ENCODE measurements at places on chromosomes 16 and 17.

DNA sequence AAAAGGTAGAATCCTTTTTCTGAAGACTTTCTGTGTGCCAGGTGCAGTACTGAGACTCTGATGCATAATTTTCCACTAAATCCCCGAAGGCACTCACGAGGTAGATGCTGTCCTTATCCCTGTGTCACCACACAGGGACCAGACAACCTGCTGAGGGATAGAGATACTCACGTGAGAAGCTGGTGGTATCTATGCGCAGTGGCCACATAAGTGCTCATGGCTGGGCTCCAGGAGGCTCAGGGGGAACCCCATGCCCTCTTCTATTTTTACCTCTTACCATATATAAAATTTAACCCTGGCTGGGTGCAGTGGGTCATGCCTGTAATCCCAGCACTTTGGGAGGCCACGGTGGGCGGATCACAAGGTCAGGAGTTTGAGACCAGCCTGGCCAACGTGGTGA, 38.3 kb downstream of the NT5M start:
- no peak for DNase-seq

DNA sequence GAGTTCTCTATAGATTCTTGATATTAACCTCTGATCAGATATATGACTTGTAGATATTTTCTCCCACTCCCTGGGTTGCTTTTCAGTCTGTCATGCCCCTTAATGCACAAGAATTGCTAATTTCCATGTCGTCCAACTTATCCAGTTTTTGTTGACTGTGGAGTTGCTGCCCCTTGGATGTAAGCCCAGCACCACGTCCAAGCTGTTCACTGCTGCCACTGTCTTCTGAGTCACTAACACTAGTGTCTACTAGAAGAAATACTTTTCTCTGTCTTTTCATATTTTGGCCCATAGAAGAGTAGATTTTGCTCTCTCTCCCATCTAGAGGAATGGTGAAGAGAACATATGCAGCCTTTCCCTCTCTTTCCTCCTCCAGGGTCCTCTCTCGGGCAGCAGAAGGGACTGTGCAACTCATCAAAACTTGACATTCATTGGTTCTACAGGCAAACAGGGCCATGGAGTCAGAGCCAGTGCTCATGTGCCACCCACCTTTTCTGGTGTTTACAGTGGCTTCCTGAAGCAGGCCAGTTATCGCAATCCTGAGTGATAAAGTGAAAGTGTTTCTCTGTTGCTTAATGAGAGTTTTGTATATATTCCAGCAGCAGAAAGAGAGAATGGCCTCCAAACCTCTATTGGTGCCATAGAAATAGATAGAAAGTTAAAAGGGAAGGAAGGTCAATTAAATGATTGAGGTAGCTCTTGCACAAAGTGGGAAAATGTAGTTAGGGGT, 22.6 kb upstream of the PMP22 start:
- DNase-seq, result no peak

DNA sequence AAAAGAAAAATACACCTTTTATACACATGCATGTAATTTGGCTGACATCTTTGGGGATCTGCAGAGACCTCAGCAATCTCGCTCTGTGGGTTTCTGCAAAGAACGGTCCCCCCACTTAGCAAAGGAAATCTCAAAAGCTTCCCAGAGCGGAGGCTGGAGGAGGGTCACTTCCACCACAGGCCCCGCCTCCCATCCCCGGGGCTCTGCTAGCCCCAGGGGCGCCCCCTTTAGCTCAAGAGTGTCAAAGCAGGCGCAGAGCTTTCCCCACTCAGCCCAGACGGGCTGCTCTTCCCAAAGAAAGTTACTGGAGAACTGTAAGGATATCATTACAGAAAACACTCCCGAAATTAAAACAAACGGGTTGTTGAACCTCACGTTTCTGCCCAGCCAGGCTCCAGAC, 11.4 kb downstream of the SLC13A5 start:
- DNase-seq, result no peak

DNA sequence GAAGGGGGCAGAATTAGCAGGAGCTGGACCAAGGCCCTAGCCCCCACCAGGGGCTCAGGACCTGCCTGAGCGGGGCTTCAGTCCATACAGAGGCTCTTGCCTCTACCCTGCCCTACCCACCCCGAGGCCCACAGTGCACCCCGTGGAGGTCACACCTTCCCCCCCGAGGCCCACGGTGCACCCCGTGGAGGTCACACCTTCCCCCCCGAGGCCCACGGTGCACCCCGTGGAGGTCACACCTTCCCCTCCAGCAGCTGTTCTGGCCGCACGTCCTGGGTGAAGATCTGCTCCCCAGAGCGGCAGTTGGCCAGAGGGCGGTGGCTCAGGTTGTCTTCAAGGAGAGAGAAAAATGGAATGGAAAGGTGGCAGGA, 11.4 kb downstream of the CASKIN2 start:
- DNase-seq, result no peak

DNA sequence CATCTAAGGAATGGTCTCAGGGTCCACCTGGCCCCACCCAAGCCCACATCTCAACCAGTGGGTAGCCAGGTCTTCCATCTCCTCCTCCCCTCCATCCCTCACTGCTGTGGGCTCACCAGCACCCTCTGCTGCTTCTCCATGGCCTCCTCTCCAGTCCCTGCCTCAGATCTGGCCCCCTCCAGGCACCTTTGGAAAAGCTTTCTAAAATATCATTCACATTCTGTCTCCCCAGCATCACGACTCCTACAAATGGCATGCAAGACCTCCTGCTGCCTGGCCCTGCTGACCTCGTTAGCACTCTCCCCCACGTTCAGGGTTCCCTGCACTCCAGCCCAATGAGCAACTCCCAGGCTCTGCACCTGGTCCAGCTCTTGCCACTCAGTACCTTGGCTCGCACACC, 13.7 kb downstream of the GLP2R start:
- DNase-seq, result no peak

DNA sequence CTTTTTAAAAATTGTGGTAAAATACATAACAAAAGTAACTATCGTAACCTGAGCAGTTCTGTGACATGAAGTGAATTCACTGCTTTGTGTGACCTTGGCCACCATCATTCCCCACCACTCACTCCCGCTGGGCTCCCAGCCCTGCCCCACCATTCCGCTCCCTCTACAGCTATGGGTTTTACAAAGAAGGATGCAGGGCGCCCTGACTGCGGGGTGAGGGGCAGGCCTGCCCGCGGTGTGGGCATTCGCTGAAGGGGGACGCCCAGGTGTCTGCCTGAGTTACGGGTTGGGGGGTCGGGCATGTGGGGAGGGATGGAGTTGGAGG, at the start of gene CEMP1:
Gene CEMP1, minus strand, starts transcription at position 38 of the 325 bp plus-strand sequence. CDS start 335 bp downstream, outside the sequence.
- DNase-seq, result no peak

DNA sequence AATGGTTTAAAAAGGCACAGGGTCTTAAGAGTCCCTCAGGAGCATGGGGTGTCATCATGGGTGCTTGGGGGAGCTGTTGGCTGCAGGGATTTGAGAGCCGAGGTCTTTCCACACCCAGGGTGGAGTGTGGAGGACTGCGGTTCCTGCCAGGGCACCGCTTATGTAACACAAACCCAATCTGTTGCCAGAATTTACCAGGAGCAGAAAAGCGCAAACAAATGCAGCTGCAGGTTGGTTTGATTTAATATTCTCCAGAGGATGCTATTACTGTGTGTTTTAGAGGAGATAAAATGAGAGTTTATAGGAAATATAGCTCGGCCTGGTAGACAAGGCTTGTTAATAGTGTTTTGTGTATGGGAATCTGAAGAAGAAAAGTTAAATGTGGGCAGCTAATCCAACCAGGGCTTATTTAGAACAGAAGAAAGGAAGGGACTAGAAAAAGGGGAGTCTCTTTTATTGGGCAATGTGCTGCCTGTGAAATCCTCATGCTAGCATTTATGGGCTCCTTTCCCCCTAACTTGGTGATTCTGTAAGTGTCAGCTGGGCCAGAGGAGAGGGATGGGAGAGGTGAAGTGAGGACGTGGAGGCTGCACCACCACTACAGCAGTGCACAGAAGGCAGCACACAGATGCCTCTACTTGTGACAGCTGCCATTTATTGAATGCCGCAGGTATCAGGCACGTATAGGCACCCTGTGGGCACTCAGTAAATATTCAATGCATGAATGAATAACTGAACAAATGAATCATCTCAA, 174.7 kb downstream of the KATNIP start:
- no peak for DNase-seq

DNA sequence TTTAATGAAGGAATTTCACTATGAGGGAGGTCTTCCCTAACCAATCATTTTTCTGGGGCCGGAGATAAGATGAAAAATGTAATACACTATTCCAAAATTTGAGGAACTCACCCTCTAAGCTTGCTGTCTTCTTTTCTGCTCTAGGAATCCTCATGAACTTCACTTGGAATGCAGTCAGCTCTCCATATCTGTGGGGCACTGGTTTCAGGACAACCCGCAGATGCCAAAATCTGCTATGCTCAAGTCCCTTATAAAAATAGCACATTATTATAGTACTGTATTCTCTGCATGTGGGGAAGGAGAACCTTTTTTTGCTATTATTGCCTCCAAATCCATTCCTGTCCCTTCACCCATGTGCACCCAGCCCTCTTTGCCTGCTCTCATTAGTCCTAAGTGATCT, 146.0 kb downstream of the ABCA8 start:
- no peak for DNase-seq

GRCh38 chr17:73429440-73430164, 117.8 kb upstream of the CDC42EP4 start:
- DNase-seq, result peak; percentile 28

GRCh38 chr16:72111657-72112451, 18.2 kb downstream of the DHX38 start:
- DNase-seq, result no peak

- no peak for DNase-seq
Measured at GRCh38 chr16:48124266-48124665, 31.5 kb downstream of the ABCC12 start.

DNA sequence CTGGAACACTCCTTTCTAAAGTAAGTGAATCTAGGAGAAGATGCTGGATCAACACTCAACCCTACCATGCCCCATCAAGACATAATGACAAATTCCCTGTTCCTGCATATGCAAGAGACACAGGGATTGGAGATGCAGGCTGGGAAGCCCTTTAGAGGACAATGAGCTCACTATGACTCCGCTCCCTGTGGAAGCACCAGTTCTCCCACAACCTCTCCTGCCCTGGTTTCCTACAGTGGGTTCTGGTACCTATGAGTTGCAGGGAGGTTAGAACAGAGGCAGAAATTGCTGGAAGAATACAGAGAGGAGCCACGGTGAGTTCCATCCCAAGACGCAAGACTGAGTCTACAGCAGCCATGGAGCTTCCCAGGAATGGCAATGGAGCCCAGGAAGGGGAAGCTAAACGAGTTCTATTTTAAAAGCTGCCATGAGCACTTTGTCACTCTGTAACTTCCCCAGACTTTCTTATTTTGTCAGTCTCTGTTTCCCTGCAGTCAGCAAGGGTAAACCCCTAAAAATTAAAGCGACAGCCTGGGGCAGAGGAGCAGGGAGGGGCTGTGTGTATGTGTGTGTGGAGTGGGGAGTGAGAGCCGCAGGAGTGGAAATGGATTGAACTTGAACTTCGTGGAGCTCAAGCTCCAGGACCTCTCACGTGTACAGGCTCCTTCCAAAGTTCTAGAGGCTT, 42.3 kb upstream of the PIK3R6 start:
- DNase-seq, result no peak

DNA sequence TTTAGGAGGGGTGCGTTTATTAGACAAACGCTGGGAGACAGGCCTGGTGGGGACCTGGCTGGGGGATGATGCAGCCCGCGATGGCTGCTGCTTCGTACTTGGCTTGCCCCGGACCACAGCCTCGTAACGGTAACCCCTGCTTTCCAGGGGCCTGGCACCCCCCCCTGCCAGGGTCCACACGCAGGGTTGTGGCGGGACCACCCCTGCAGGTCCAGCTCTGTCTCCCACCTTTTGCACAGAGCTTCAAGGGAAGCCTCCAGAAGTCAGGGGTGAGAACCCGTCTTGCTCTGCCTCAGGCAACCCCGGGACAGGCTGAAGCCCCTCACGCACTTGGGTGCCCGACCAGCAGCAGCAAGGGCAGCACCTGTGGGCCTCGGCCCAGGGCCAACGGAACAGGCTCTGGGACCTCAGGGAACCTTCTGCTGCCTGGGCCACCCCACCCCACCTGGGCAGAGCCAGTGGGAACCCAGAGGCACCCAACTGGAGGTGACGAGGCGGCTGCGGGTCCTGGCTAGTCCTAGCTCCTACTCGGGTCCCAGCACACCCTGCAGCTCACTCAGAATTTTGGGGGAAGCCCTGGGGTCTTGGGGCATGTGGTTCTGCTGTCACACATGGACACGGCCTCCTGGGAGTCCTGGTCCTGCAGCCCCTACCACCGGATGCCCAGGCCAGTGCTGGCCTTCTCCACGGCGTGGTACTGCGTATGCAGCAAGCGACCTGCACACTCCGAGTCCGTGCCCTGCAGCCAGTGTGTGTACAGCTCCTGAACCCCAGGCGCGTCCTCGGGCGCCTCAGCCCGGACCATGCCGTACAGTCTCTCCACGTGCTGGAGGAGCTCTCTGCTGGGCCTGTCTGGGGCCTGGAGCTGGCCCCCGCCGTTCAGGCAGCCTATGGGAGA, 3.1 kb downstream of the HAGHL start:
- DNase-seq, result no peak

GRCh38 chr17:17403899-17404576, 72.8 kb upstream of the MED9 start:
- no peak for DNase-seq

- no peak for DNase-seq
Measured at GRCh38 chr17:65554553-65555223, 6.8 kb downstream of the AXIN2 start.

GRCh38 chr16:50709061-50709684, 15.8 kb downstream of the NOD2 start:
- DNase-seq, result no peak

GRCh38 chr16:12680531-12680930, 123.2 kb downstream of the CPPED1 start:
- no peak for DNase-seq

- no peak for DNase-seq
Measured at GRCh38 chr17:74679374-74679773, 33.3 kb downstream of the CD300LF start.

DNA sequence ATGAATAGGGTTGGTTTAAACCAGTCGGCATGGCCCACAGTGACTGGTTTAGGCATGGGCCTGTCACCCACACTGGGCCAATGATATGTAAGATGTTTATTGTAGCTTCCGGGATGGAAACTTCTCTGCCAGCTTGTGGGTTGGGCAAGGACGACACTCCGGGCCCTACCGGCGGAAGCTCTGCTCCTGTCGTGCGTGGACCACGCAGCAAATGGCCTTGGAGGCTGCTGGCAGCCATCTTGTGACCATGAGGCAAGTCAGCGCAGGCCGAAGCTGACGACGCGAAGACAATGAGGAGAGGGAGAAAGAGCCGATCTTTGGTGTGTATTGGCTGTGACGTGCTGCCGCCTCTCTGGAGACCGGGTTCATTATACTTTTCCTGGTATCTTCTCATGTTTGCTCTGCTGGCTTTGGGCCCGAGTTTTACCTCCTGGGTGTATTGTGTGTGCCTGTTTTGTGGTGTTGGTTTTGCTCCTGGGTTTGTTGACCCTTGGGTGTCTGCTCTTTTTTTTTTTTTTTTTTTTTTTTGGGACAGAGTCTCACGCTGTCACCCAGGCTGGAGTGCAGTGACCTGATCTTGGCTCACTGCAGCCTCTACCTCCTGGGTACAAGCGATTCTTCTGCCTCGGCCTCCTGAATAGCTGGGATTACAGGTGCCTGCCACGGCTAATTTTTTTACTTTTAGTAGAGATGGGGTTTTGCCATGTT, 15.4 kb downstream of the SLC25A10 start:
- no peak for DNase-seq
